NAMALWA (cell line): ENCODE measurements at places on chromosomes 2 and 18.

GRCh38 chr2:42133771-42134195, 35.4 kb upstream of the EML4 start:
- DNase-seq, result no peak

DNA sequence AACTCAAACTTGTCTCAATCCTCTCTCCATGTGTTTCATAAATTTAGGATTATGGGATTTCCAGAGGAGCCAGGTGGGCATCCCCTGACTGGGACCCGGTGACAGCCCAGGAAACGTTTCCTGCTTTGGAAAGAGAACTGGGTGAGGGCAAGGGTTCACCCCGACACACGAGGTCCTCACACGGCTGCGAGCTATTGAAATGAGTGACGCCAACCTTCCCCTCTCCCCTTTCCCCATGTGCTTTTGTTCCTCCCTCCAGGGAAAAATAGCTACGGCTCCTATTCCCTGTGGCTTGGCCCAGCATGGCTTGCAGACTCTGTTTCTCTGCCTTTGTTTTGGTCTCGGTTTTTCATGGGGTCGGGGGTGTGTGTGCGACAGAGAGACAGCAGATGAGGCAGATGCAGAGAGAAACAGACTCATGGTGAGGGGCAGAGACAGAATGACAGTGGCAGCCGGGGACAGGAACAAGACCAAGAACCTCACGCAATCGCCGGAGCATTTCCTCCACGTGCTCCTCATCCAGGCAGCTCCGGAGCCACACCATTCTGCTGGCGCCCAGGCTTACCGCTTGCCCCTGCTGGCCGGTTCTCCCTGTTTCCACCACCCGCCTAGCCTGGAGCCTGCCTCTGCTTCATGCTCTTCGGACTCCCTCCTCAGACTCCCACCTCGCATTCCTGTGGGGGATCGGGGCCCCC, 238.5 kb downstream of the DYSF start:
- DNase-seq, result no peak

DNA sequence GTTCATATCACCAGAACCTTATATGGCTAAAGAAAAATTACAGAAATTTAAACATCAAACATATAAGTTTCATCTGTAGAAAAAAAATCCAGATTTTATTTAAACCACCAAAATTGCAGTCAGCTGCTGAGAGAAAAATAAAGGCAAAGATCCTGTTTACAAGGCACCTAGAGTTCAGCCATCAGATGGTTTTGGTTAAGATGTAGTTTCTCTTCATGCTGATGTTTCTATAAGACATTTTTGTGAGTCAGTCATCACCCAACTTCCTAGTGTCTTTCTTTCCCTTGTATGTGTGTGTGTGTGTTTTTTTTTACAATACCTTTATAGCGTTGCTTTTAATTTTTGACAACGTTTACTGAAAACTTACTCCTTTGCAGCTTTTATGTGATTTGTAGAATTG, 26.1 kb upstream of the MMADHC start:
- no peak for DNase-seq

- no peak for DNase-seq
Measured at GRCh38 chr2:217162533-217162932, 302.7 kb upstream of the TNP1 start.

DNA sequence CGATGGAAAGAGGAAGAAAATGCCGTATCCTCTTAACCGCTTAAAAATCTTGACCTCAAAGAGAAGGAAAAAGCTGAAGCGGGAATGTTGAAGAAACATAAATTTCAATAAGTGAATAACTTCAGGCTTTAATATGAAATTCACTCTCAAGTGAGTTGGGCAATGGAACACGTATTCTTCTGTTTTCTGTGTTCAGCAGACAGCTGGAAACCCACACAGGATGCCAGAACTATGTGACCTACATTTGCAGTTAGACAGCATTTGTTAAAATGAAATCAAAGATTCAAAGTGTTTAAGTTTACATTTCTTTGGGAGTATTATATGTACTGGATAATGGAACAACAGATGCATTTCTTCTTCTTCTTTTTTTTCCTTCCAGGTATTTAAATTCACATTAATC, 80.5 kb upstream of the SPATS2L start:
- no peak for DNase-seq

- no peak for DNase-seq
Measured at GRCh38 chr2:112566104-112566503, 18.3 kb upstream of the CHCHD5 start.

DNA sequence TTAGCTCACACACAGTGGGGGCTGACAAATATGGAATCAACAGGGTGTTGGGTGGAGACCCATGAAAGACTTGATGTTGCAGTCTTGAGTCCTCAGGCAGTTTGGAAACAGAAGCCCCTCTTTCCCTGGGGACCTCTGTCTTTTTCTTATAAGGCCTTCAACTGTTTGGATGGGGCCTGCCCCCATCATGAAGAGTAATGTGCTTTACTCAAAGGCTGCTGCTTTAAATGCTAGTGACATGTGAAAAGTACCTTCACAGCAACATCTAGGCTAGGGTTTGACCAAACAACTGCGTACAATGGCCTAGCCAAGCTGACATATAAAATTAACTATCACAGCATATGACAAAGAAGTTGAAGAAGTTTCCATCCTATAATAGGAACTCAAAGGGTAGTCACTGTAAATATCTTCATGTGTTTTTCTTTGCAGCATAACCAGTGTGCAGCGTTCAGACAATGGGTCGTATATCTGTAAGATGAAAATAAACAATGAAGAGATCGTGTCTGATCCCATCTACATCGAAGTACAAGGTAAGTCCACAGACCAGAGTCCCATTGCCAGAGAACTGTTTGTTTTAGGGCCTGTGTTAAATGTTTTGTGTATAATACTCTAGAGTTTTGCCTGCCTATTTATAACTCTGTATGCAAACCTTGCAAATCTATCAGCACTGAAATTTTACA, 46.3 kb downstream of the MERTK start:
- DNase-seq, result peak; percentile 26

DNA sequence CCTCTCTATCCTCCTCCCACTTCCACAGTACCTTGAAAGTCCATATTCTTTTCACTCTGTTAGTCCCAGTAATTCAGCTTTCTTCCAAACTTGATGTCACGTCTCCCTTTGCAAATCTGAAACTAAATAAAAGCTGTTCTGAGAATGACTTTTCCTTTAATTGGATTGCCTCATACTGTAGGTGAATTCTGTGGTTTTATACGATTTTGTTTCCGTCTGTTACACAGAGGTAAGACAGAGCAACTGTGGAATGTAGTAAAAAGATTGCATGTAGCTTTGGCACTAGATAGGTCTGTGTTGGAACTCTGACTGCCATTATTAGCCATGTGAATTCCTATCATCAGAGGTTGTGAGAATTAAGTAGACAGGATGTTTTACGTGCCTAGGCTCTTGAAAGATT, 25.9 kb downstream of the MALT1 start:
- DNase-seq, result no peak

GRCh38 chr2:80169811-80170594, 134.5 kb downstream of the LRRTM1 start:
- DNase-seq, result no peak

- no peak for DNase-seq
Measured at GRCh38 chr2:41521211-41521610, 526.6 kb upstream of the PKDCC start.

GRCh38 chr2:238106698-238107524, 6.8 kb downstream of the ESPNL start:
- no peak for DNase-seq

DNA sequence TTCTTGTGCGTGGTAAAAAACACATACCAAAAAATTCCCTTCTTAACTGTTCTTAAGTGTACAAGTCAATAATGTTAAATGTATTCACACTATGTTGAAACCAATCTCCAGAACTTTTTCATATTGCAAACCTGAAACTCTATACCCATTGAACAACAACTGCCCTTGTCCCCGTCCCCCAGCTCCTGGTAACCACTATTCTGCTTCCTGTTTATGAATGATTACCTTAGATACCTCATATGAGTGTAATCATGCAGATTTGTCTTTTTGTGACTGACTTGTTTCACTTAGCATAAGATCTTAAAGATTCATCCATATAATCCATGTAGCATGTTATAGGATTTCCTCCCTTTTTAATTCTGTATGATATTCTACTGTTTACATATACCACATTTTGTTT, 59.9 kb downstream of the NAT8 start:
- DNase-seq, result peak; percentile 5

GRCh38 chr2:235494716-235495372, 1.0 kb downstream of the AGAP1 start:
- no peak for DNase-seq

DNA sequence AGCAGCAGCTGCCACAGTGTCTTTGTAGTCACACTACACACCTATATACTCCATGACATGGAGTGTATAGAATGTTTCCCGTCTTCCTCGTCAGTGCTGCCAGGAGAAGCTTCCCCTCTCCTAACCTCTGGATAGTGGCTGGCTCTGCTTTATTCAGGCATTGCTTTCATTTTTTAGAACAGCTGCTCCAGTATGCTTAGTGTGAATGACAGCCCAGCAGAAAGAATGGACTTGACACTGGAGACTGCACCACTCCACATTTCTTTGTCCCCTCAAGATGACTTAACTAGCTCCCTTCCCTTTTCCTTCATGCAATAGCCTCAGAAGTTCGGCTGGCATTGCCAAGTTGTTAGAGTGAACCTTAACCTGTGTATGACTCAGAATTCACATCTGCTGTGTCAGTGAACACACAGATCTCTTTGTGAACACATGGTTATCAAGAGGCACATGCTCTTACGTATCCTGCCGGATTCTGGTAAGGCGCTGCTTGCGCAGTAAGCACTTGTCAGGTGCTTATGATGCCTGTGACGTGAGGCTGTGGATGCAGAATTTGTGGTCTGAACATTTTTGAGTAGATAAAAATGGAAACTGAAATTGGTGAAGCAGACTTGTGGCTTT, 73.9 kb downstream of the NEDD4L start:
- DNase-seq, result no peak

DNA sequence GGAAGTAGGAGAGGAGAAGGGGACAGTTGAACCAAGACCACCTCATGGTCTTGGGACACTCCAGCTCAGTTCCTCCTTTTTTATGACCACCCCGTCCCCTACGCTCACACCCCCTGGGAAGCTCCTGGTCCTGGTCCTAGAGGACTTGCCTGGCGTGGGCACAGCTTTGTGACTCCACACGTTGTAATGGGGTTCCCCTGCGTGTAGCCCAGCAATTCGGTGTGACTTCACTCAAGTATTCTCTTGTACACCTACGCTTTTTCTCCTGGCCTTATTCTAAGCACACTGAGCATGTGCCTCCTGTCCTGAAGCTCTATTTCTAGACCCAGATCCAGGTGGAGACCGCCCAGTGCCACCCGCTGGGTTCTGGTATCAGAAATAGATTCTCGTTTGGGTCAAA, 36.1 kb upstream of the B3GNT7 start:
- no peak for DNase-seq

DNA sequence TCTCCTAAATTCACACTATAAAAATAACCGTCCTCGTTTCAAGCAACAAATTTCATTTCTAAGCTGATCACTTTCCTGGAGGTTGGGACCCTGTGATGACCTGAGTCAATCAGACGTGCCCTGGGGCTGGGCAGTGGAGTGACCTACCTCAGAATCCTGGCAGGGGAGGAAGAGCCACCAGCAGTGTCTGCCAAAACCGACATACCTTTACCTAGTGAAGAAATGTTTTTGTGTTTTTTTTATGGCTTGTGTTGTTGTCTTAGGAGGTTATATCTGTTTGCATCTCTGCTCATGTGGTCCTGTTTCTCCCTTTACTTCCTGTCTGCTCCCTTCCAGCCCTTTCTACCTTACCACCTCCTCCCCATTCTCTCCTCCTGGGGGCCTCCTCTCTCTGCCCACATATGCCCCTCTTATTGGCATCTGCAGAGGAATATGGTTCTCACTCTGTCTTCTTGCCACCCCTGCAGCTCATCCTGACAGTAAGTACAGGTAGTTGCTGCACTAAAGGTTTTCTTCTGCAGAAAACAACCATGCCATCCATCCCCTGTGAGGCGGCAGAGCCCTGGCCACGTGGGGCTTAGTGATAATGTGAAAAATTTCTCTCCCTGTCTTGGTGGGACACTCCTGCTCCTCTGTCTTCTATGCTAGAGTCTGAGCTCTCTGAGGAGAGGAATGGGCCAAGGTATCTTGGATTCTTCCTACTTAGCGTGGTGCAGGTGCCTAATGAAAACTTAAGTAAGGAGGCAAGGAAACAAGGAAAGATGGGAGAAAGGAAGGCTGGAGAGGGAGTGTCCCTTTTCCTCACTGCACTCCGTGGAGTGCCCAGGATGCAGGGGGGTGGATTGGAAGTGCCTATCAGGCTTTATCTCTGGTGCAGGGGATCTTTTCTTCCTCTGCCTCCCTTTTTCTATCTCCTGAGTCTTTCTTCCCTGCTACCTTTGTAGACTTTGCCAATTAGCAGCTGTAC, 15.4 kb downstream of the ACOXL start:
- DNase-seq, result no peak

- DNase-seq, result no peak
Measured at GRCh38 chr18:2392446-2392845, 178.9 kb downstream of the METTL4 start.

- DNase-seq, result no peak
Measured at GRCh38 chr2:128276878-128277675, 41.6 kb downstream of the HS6ST1 start.

- DNase-seq, result peak; percentile 10
Measured at GRCh38 chr2:38245114-38245641, 131.9 kb downstream of the ATL2 start.

GRCh38 chr2:115946891-115947290, 1504.5 kb downstream of the DPP10 start:
- no peak for DNase-seq

DNA sequence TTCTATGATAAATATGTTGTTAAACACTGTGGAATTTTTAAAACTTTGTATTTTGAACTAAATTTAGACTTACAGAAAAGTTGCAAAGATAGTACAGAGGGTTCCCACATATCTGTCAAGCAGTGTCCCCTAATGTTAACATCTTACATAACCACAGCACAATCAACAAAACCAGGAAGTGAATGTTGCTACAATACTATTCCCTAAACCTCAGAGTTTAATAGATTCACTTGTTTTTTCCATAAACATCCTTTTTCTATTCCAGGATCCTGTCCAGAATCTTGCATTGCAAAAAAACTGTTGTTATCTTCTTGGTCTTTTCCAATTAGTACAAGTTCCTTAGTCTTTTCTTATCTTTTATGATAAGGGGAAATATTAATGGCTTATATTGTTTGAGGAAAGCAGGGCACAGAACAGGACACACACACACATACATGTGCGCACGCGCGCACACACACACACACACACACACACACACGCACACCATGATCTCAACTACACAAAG, 251.1 kb upstream of the TRIB2 start:
- no peak for DNase-seq

GRCh38 chr18:5455674-5456073, 88.1 kb downstream of the EPB41L3 start:
- DNase-seq, result no peak

DNA sequence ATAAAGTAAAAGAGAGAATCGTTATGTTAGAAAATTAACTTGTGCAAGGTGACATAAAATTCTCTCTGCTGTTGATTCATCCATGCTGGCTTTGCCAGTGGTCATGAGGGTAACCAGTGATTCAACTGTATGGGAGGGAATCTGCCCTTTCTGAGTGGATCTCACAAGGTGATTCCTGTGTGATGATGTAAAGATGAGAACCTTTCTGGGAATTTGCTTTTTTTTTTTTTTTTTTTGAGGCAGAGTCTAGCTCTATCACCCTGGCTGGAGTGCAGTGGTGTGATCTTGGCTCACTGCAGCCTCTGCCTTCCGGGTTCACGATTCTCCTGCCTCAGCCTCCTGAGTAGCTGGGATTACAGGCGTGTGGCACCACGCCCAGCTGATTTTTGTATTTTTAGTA, 23.3 kb downstream of the RAB31 start:
- no peak for DNase-seq
